ENCODE measurements at places on chromosomes 6 and 20.
A peak's percentile ranks its signal among the peaks of the same experiment; 100 is the strongest.

DNA sequence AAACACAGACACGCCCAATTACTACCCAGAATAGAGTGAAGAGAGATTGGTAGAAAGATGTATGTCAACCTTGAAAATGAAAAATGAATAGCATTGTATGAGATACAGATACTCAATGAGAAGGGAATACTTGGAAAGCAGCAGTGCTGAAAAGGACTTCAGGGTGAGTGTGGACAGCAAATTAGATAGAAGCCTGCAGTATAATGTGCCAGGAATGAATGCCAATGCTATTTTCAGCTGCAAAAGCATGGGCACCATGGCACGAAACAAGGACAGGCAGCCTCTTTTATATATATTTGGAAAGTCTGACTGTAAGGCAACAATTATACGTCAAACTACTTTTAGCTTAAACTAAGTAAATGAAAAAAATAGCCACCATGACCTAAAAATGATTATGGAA, 118.2 kb downstream of the PTCHD4 start:
- no peak for DNase-seq

DNA sequence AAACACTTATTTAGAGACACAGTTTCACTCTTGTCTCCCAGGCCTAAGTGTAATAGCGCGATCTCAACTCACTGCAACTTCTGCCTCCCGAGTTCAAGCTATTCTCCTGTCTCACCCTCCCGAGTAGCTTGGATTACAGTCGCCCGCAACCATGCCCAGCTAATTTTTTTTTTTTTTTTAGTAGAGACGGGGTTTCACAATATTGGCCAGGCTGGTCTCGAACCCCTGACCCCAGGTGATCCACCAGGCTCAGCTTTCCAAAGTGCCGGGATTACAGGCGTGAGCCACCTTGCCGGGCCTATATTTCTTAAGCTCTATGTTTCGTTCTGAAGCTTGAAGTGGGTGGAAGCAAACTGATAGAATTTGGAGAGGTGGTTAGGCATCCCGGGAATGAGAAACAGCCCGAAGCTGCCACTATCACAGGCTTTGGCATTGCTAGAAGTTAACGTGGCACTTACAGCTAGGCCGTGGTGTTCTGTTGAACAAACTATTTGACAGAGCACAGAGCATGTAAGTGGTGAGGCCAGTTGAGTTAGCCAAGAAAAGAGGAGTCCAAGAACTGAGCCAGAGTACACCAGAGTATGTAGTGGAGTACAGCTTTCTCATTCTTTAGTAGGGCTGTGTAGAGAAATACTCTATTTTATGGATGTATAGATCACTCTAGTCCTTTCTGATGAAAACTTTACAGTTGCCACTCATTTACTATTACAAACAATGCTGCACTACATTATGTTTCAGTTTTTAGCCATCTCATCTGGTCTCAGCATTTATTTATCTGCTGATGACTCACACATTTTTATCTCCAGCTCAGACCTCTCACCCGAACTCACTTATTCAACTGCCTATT, 62.0 kb upstream of the HFE start:
- DNase-seq: no peak

- no peak for DNase-seq
Measured at GRCh38 chr20:17870086-17870740, 98.4 kb downstream of the SNX5 start.

DNA sequence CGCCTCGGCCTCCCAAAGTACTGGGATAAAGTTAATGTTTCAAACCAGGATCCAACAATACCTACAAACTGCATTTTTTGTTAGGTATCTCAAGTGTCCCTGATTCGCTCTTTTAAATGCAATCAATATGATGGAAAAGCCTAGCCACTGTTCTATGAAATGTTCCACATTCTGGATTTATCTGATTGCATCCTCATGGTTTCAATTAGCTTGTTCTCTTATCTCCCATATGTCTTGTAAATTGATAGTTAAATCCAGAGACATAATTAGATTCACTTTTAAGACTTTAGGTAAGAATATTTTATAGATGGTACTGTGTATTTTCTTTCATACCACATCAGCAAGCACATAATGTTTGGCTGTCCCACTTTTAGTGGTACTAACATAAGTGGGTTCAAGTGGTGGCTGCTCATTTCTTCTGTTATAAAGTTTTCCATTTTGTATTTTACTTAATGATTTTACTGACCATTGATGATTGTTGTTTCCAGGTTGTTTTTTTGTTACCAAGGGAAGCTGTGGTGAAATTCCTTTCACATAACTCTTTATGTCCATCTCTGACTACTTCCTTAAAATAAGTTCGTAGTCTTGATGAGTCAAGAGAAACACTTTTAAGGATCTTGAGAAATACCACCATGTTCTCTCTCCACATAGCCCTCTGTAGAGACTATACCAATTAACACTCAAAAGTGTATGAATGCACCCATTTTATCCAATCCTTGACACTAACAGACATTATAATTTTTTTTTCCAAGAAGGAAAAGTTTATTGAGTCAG, 40.5 kb downstream of the RNGTT start:
- no peak for DNase-seq

DNA sequence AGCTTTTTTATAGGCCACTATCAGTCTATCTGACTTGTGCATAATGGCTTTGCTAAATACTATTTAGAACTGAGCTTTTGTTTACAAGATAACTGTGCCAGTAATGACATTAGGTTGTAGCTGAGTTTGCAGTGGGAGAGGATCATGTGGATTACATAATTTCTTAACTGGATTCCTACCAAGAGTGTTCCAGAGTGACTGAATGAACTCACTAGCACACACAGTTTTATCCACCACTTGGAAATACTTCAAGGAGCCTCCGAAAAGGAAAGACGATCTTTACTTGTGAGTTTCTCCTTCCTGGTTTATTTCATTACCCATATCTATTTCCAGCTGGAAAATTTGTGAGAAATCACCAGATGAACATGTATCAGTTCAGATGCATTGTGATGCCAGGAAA, 10.9 kb upstream of the SYNE1 start:
- peak; percentile 35 for DNase-seq

DNA sequence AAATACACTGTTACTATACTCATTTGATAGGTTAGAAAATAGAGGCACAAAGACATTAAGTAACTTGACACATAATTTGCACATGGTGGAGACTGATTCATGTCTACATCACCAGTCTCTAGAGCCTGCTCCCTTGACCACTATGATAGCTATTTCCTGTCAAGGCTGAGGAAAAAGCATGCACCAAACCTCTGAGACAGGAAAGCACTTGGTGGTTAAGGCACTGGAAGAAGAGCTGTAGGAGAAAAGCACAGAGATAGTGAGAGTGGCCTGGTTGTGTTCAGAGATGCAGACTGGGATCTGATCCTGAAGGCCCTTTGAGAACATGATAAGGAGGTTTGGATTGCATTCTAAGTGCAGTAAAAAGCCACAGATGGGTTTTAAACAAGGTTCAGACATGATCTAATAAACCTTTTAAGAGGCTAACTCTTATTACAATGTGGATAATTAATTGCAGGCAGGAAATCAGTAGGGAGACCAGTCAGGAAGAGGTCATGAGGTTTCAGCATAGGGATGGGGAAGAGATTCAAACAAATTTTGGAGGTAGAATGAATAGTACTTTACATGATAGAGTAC, 168.9 kb downstream of the PHF3 start:
- no peak for DNase-seq

Data from Ammon's horn (tissue), 1 donor.